ENCODE measurements at places on chromosomes 7 and 10.

- DNase-seq = no peak
Observed at GRCh38 chr7:101109368-101109767, 17.5 kb upstream of the SERPINE1 start.

GRCh38 chr7:129923709-129924108, 29.1 kb downstream of the UBE2H start:
- no peak for DNase-seq

- no peak for DNase-seq
Observed at GRCh38 chr7:46972205-46972604, 609.7 kb downstream of the TNS3 start.

- no peak for DNase-seq
Observed at GRCh38 chr10:124003070-124003419, 90.4 kb downstream of the CHST15 start.

DNA sequence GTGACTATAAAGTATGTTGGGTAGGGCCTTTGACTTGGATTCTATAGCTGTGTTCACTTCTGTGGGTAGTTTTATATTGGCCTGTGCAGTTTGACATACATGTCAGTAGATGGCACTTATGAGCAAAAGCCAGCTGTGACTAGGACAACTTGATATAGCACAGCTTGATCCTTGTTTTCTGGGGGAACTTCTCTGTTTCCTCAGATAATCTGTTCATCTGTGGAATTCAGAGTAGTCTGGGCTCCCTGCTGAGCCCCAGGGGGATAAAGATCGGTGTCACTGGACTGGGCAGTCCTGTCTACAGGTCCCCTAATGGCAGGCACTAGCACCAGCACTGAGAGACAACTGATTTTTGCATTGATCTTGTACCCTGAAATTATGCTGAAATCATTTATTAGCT, 25.4 kb downstream of the CYP2C9 start:
- DNase-seq = no peak

DNA sequence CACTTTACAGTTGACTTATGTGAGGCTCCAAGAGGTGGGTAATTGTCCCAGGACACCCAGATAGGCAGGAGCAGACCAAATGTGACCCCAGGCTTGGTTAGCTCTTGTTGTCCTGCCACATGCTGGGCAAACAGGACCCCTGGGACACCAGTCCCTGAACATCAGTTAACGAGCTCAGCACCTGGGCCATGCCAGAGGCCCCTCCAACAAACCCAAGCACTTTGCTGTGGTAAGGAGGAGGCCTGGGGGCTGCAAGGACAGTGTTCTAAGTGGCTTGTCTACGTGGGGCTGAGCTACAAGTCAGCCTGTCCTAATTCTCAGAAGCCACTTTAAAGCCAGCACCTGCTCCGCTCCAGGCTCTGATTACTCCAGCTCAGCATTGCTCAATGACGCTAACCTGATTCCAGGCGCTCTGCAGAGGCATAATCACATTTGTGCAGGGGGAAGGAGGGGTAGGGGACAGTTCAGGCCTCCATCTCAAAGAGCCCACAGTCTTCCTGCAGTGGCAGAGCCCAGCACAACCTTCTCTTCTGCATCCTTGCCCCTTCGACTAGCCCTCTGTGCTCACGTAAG, 57.2 kb downstream of the DDC start:
- no peak for DNase-seq

- DNase-seq = no peak
Observed at GRCh38 chr7:1741751-1742554, 71.9 kb downstream of the ELFN1 start.

GRCh38 chr10:89043052-89043451, 52.5 kb downstream of the FAS start:
- DNase-seq = no peak

GRCh38 chr7:43621729-43622448, 39.0 kb downstream of the STK17A start:
- DNase-seq = no peak

DNA sequence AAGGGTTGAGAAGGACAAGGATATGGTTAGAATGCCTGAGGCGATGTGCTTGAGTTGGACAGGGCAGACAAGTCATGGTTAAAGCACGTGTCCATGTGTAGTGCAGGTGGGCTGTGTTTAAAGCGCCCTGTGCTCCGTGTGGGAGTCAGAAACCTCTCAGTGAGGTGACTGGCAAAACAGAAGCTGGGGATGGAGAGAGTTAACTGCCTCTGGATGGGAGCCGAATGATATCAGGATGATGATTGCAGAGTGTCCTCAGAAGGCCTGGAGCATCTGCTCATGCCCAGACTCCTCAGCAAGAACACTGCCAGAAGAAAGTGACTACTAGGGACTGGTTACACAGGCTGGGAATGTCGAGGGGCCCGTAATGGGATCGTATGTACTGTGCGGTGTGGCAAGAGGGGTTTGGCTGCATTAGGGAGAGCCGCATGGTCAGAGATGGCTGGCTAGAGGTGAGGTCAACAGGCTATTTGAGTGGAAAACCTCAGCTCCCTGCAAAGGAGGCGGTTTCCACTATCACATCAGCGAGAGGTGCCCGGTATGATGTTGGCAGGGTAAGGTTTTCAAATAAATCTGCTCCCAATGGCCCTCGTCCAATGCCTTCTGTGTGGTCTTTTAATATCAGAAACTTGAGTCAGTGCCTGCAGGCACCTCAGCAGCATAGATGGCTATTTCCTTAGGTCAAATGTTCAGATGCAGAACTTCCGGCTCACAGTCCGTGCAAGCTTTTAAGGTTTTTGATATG, 26.1 kb upstream of the MRC1 start:
- peak; percentile 25 for DNase-seq

GRCh38 chr7:113113912-113114311, 4.4 kb downstream of the SMIM30 start:
- DNase-seq = no peak

- DNase-seq = no peak
Observed at GRCh38 chr10:88881922-88882645, 2.0 kb downstream of the STAMBPL1 start.

GRCh38 chr10:27558612-27559020, 54.5 kb downstream of the RAB18 start:
- peak; percentile 8 for DNase-seq

- no peak for DNase-seq
Observed at GRCh38 chr10:103514244-103514643, 20.7 kb downstream of the NEURL1 start.

DNA sequence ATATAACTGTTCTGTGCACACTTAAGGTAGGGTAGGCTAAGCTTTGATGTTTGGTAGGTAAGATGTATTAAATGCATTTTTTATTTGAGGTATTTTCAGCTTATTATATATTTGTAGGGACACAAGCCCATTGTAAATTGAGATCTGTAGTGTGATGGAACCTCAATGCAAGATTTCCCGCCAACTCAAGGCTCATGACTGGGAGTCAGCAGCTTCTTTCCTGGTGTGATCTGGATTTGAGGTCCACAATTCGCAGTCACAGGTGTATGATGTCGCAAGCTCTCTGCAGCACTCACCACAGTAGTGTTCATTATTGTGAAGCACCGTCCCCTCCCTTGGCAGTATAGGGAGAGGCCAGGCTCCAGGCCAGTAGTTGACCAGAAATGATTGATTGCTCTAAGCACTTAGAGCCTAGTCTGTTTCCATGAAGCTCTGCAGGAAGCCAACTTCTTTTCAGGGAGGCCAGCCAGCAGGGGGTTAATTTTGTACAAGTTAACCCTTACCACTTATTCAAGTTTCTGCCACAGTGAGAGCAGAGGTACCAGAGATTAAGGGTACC, 54.9 kb downstream of the SEM1 start:
- no peak for DNase-seq

GRCh38 chr7:42932811-42933591, 825 bp downstream of the MRPL32 start:
- no peak for DNase-seq

DNA sequence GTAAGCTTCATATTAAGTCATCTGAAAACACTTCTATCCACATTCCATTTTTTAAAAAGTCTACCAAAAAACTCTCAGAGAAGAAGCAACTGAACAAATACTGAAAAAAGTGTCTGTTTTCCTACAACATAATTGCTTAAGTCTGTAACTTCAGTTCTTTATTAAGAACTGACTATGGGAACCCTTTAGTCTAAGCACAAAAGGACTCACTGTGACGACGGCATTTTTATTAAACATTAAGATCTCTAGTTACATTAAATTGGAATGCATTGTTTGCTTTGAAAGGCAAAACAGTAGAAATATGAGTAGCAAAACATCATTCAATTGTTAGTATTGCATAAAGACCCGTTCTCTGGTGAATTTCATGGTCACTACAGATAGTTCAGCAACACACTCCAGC, 5.8 kb upstream of the FAM3C start:
- no peak for DNase-seq

- DNase-seq = no peak
Observed at GRCh38 chr10:127945948-127946711, 39.2 kb downstream of the PTPRE start.

- DNase-seq = no peak
Observed at GRCh38 chr10:32413513-32413912, 32.4 kb upstream of the CCDC7 start.

DNA sequence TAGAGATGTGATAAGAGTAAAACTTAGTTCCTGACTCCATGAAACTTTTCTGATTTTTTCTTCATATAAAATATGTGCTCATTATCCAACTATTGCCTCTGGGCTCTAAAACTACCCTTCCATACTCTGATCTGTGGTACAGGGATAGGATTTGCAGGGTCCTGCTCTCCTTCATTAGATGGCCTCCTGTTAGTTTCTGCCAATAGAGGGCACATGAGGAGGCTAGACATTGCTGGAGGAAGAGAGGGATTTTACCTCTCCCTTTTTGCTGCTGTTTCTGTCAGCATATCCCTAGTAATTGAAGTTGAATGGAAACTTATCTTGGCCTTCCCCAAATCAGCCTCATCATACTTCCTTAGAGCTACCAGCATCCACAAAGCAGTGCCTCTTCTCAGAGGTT, 269.4 kb downstream of the NXPH1 start:
- no peak for DNase-seq

GRCh38 chr7:47452715-47453092, 129.2 kb downstream of the TNS3 start:
- DNase-seq = peak; percentile 66

DNA sequence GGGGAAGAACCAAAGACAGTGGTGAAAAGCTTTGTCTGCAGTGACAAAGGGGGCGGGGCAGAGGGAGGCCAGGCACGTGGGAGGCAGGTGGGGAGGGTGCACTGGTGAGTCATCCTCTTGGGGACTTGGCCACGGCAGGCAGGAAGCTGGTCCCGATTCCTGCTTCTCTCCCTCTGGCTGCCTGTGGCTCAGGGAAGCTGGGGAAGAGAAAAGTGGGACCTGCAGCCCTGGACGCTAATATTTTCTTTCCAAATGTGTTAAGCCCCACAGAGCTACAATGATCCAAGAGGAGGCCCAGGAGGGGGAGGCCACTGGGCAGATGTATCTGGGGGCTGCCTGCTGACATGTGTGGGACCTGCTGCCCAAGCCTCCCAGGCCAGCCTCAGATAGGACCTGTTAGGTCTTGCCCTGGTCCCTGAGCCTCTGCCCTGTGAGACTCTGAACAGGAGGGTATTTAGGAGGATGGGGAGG, 231.8 kb downstream of the KCNMA1 start:
- no peak for DNase-seq

- DNase-seq = no peak
Observed at GRCh38 chr10:9211228-9211627, 1156.7 kb downstream of the GATA3 start.

- DNase-seq = no peak
Observed at GRCh38 chr10:57716884-57717283, 550.8 kb downstream of the IPMK start.

DNA sequence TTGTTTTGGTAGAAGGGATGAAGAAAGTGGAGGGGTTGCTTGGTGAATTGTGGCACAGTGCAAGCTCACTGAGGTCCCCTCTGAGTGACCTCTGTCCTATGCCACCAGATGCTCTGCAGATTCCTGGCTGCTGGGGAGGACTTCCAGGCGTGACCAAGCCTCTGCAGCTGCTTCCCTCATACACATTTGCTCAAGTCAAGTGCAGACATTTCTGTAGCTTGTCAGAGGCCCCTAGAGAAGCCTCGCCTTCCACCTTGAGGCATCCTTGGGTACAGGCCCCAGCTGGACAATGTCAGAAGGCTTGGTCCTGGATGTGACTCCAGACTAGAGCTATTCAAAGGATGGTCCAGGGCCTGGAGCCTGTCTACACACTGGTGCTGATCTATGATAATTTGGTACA, 464.2 kb downstream of the PLXNA4 start:
- no peak for DNase-seq

- no peak for DNase-seq
Observed at GRCh38 chr7:30268586-30268985, 15.8 kb upstream of the ZNRF2 start.

DNA sequence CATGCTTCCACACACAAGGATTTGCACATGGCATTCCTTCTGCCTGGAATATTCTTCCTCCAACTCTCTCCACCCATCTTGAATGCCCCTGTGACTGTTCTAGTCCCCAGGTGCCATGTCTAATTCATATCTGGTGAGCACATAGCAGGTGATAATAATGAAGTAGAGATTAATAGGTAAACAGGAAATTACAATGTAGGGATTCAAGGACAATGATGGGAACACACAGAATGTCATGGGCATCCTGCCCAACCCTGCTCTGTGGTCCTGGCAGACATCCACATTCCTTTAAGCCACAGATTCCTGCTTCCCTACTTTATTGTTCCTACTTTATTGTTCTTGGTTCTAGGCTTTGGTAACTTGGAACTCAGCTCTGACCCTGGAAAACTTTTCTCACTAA, 115.8 kb downstream of the THSD7A start:
- DNase-seq = no peak

GRCh38 chr7:12358694-12359093, 45.0 kb downstream of the VWDE start:
- no peak for DNase-seq

DNA sequence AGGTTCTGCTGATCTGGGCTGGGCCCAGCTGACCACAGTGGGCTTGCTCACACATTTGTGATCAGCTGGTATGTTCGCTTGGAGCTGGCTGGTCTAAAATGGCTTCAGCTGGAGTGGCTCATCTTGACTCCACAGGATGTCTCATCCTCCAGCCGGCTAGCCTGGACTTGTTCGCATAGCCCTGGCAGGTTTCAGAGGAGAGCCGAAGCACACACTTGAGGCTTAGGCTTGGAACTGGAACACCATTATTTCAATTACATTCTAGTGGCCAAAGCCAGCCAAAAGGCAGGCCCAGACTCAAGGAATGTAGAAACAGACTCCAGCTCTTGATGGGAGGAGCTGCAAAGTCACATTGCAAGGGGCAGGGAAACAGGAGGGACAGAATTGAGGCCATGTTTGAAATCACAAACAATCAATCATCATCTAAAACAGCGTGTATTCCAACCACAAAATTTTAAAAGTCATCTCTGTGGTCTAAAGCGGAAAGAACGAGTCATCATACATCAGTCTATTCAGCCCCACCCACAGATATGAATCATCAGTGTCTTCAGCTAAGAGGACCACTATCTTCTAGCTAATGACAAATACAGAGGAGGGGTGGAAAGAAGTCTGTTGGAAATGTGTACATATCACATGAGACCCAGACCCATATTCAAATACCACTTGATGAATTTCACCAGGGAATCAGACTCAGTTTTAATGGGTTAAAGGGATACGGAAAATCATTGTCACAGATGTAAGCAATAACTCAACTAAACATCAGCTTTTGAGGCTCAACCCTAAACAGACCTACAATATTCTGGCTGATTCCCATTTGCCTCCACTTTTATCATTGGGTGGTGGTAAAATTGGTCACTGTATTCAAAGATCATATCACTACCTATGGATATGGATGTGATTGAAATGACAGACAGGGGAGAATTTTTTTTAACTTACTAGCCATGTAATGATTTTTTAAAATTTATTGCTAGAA, 139.0 kb upstream of the MKLN1 start:
- no peak for DNase-seq

GRCh38 chr10:11719496-11720259, 22.5 kb upstream of the ECHDC3 start:
- DNase-seq = no peak

GRCh38 chr10:23829556-23829955, 379.4 kb upstream of the KIAA1217 start:
- DNase-seq = no peak
